Stimulated activated CD8-positive, alpha-beta memory T cell treated with anti-CD3 and anti-CD28 coated beads, Interleukin-4, amount 100 ng/mL, for 4 hours (primary cell): ENCODE measurements at places on chromosomes 7 and 10.

DNA sequence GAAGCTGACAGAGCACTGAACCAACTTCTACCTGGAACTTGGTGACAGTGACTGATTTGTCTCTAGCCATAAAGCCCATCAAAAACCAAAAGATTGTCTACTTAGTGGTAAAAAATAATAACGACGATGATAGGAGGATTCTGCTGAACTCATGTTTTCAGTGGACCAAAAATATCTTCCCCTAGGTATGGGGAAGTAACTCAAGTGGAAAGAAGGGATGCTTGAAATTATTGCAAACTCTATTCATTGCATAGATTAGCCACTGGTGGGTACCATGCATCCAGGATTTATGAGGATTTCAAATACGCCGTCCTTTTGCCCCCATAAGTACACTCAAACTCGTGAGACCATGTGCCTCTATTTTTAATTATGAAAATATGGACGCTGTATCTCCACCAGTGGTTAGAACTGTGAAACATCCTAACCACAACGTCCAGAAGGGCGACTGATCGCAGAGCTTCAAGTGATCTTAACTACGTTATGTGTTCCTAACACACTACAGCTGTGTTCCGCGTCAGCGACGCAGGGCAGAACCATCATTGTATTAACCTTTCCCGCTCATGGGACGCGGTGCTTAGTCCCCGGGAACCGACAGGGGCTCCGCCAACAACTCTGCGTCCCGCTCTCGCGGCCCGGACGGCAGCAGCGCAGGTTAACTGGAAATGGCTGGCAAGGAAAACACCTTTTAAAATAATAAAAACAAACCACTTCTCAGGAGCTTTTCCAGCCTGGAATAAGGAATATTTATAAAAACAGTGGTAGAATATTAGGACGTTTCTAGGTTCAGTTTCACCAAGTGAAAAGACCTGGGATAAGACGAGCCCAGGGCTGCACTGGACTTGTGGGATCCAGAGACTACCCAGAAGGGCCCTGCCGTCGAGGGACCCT is 776 bp downstream of the PEX1 start:
- peak; percentile 6 for DNase-seq

DNA sequence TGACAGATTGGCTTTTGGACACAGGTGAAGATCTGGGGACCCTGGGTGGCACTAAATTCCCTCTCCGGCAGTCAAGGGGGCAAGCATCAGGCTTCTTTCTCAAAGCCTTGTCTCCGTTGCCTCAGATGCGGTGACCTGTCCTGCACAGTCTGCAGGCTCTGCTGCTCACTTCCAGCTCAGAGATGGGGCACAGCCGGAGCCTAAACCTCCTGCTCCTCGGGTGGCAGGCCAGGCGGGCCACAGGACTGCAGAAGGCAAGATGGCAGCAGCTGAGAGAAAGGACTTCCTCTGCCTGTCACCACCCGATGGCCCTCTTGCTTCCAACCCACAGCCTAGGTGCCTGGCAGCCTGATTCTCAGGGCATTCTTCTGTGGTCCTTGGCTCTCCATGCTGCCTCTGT is 44.4 kb downstream of the ZC3HC1 start:
- DNase-seq, result no peak

DNA sequence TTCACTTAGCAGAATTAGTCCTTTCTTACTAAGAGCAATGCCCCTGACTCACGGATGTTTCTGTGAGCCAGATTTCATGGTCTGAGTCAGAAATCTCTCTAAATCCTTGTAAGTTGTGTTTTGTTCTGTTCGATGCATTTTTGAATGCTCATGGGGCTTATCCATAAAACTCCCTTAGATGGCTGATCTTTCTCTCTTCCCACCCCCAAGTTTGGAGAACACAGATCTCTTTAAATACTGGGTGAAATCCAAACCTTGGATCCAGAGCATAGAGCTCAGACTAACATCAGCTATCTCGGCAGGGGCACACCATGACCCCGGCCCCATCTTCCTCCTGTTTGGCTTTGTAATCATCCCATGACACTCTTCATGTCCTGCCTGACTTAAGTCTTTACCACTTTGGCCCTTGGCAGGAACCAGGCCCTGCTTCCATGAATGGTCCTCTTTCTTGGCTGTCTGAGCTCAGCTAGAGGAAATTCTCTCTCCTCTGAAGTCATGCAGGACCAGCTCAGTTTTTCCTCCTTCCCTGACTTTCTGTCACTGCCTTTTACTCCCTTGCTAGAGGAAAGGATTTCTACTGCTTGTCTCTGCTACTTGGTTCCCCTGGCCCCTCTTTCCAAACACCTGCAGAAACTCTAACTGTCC is 120.4 kb upstream of the RAB11FIP2 start:
- DNase-seq, result no peak

GRCh38 chr10:98632456-98633150 is 185.9 kb upstream of the HPS1 start:
- no peak for DNase-seq

GRCh38 chr7:116713500-116713899 is 41.5 kb downstream of the MET start:
- DNase-seq, result no peak

DNA sequence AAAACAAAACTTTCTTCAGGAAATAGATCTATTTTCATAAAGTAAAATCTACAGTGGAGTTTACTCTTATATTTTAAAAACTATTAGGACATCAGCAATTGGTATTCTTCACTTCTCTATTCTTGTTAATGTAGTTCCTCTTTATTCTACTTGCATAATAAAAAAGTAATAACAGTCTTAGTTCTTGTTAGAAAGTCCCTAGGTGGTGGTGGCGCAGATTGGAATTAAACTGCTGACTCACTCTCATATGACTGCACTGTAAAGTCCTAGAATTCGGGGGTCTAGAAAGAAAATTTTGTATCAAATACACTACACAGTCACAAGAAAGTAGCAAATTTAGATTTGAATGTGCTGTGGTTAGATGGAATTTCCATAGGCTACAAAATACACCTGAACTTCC is 44.6 kb upstream of the TES start:
- no peak for DNase-seq

- DNase-seq, result no peak
Measured at GRCh38 chr10:125933693-125934092, 37.3 kb downstream of the FANK1 start.

DNA sequence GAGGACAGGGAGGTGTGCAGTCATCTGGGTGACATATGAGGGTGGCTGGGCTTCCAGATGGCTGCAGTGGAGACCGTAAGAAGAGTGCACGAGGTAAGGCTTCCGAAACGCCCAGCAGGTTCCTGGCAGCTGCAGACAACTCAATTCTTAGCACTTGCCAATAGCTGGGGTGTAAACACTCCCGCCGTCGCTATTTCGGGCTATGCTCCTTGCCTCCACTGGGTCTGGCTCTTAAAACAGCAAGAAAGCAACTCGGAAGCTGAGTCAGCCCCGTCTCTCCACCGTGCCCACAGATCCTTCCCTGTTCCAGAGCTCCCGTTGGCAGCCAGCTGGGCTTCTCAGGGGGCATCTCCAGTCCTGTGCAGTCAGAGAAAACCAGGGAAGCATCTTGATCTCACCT is 6.1 kb upstream of the PDGFA start:
- no peak for DNase-seq

DNA sequence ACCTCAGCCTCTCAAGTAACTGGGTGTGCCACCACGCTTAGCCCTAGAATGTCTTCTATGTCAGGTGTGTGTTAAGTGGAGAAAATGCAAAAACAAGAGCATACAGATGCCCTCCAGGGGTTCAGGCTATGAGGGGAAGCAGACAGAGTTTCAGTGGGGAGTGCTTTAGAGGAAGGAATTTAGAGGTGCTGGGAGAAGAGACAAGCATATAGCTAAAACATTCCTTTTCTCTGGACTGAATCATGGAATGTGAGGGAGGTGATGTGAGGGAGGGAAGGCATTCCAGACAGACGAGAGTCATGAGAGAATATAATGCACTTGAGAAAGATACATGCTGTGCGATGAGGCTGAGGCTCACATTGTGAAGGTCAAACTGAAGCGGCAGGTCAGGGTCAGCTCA is 6.6 kb upstream of the ZNF786 start:
- no peak for DNase-seq

DNA sequence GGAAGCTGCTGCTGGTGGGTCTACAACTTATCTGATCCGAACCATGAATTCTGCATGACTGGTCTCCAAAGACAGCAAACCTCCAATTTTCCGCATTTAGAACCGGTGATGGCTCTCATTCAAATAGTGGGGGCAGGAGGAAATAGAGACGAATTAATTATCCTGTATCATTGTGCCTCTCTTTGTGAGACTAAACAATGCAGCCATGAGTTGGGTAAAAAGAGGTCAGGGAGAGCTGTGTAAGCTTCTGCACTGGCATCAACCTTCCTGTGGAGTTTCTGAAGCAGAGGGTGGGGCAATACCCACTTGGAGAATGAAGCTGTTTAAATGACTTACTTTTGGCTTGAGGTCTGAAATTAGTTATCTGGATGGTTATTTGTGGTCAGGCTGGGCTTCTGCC is 266.4 kb downstream of the SORCS3 start:
- no peak for DNase-seq

GRCh38 chr7:5776894-5777660 is 4.4 kb downstream of the RNF216 start:
- DNase-seq, result no peak

DNA sequence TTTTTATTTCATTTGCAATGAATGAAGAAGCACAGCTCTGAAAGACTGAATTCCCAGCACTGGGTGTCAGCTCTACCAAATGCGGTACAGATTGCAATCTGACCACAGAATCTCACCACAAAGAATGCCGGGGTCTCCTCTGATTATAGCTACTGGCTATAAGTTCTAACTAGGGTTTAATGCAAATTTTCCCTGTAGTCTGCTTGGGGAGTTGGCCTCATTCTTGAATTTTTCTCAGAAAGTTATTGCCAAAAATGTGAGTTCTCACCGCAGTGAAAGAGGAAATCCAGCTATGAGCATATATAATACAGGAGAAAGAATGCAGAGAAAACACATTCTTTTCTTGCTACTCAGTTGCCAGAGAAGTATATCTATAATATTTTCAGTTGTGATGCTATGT is 1255.7 kb upstream of the LRRTM3 start:
- DNase-seq, result no peak

DNA sequence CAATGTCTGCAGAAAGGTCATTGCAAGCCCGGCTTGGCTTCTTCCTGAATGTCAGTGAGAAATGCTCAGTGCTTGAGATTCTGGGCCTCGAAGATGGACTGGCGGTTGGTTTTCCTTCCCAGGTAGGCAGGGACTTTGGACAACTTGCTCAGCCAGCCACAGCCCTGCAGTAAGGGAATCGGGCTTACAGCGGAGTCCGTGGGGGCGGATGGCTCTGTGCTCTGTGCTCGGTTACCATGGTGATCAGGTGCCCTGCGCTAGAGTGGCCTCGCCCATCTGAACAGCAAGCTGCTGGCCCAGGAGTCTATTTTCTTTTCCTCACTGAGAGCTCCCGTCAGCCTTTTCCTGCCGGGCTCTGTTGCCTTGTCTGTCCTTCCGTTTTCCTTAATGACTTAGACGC is 77.8 kb upstream of the SH2B2 start:
- DNase-seq, result no peak

DNA sequence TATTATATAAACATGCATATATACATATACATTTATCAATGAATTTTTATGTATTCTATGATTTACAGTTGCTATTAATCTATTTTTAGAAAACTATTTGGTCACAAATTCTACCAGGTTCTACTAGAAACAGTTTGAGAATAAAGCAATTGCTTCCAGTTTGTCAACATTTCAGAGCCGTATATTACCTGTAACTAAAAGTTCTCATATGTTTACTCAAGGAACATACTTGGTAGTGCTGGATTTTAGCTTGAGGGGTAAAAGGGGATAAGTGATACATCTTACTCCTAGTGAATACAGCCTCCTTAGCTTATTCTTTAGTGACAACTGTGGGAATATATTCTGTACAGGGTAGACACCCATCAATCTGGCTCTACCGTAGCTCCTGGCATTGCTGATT is 1590.5 kb upstream of the LRRTM3 start:
- no peak for DNase-seq

DNA sequence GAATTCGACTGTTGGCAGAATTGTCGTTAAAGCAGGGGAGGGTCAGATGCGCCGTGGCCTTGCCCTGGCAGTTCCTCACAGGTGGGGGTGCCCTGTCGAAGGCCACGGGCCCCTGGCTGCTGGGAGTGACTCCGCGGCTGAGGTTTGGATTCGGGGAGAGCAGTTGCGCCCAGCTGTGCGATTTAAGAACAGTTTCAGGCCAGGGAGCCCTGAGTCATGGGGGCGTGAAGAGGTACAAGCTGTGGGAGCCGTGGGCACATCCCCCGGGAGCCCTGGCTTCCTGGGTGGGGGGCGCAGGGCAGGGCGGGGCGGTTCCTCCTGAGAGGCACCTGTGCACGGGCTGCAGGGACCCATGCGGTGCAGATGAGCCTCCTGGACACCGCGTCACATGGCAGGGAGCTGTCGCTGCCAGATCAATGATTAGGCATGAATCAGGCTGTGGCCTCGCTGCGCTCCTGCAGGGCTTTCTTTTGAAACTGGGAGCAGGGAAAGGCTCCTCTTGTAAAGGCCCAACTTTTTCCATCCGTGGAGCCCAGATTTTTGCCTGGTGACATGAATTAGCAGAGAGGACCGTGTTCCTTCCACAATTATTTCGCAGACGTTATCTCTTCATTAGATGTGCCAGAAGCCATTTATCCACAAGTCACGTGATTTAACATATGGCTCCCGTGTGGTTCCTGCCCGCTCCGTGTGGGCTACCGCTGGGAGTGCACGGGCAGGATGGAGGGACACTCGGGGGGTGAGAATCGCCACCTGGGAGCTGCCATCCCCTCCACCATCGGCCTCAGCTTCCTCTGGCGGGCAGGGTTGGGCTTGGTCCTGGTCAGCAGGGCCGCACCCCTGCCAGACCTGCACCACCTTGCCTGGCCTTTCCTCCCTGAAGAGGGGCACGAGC is 918 bp downstream of the PWWP2B start:
- DNase-seq, result no peak

DNA sequence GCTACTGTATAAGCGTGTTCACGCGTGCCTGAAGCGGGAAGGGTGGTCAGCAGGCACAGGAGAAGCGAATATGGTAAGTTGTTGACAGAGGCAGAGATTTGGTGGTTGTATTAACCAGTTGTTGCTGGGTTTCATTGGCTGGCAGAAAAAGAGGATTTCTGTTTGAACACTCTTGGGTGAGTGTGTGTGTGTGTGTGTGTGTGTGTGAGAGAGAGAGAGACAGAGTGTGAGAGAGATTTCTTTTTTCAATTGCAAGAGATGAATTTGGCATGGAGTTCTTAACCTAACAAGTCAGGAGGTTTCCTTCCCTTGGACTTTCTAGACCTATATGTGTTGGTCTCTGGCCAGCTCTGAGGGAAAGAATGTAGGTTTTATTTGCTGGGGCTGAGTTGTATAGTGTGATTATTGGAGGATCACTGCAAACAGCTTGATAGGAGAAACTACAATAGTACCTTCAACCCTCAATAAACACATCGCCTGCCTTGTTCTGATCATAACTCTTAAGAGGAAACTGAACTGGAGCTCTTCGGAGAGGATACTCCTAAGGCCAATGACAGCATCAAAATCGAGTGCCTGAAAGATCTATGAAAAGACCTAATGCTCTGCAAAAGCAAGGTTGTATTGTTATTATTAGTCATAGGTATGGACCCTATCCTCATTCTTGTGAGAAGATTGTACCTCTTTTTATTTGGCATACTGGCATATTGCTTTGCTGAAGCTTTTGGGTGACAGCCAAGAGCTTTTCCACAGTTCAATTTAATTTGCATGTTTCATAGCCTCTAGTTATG is 1.2 kb downstream of the MCU start:
- DNase-seq, result no peak

- no peak for DNase-seq
Measured at GRCh38 chr7:1857487-1858421, 187.7 kb downstream of the ELFN1 start.

- DNase-seq, result no peak
Measured at GRCh38 chr7:44313621-44314031, 11.8 kb downstream of the CAMK2B start.
